ENCODE measurements at places on chromosomes 5 and 9. TPM values are rescaled to one million over a fixed set of nuclear protein-coding genes. Genes with fewer than 3 reads are reported as not detected.

Gene TRMO
- total RNA-seq: 14.5 TPM

Gene ADAMTS13
- 2.3 TPM for total RNA-seq

Gene SH3PXD2B
- 16.9 TPM for total RNA-seq

DNA sequence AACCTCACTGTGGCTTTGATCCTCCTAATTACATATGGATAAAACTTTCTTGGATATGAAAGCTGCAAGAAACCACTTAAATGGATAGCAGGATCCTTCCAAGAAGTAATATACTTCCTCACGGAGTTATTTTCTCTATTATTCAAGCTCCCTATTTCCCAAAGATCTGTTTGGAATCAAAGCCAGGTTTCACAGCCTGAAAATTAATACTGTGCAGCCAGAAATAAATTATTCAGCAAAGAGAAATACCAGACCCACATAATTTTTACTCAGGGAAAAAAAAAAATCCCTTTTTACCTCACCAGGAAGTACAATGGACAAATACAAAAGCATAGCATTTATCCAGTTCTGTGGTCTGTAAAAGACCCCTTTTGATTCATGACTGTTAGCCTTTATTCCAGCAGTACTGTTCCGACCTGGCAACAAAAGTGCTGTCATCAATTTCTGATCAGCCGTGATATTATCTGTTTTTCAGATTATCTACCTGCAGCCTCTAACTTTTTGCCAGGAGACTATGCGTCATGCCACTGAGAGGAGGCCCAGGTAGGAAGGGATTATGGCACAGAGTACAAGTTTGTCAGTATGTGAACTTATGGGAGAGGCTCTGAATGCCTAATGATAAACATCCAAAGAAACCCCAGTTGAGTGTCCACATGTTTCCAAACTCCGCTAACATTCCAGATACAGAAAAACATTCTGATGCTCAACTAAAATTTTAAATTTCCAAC, 57.0 kb downstream of the FBN2 start:
- no peak for DNase-seq
- no peaks in the 10 kb centered on the region for H3K4me1 ChIP-seq
- H3K27me3 ChIP-seq: no peaks in the 10 kb centered on the region
- H3K36me3 ChIP-seq: no peaks in the 10 kb centered on the region

DNA sequence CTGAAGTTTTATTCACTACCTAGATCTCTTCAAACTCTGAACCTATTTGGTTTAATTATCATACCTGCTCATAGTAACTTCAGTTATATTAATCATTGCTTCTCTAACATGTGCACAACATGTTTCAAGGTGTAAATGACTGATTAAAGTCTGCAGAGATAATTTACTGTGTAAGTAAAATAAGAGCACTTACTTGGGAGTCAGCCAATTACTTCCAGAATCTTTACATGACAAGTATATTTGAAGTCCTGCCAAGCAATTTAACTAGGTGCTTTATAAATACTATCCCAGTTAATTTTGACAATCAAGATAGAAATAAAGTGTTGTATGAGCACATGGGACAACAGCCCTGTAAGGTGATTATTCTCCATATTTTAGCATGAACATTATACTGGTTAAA, 109.9 kb downstream of the RFX3 start:
- no peak overlapping the region for H3K4me3 ChIP-seq
- no peaks in the 10 kb centered on the region for H3K36me3 ChIP-seq
- no peak overlapping the region for H3K27ac ChIP-seq
- no peaks in the 10 kb centered on the region for H3K4me1 ChIP-seq
- no peak for DNase-seq

DNA sequence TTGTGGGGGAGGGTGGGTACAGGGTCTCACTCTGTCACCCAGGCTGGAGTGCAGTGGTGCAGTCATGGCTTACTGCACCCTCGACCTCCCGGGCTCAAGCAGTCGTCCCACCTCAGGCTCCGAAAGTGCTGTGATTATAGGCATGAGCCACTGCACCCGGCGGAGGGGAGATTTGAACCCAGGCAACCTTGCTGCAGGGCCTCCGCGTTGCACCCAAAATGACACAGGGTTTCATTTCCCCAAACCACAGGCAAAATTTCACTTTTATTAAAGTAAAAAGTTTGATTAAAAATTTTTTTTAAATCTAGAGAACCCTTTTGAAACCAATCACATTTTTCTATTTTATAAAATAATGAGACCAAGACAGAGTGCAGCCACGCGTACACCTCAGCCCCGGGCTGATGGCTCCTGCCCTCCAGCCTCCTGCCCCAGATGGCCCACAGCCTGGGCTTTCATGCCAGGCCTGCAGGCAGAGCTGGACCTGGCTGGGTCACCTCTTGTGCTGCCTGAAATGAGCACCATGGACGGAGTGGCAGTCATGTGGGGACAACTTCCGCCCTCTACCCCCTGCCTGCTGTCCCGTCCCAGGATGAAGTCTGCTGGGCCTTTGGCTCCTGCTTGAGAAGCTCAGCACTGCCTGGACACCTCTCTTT, 30.5 kb downstream of the USP20 start:
- no peak for DNase-seq
- no peak overlapping the region for H3K27ac ChIP-seq
- no peaks in the 10 kb centered on the region for H3K27me3 ChIP-seq
- no peak overlapping the region for H3K4me3 ChIP-seq
- no peaks in the 10 kb centered on the region for H3K4me1 ChIP-seq

- no peaks in the 10 kb centered on the region for H3K36me3 ChIP-seq
- H3K27ac ChIP-seq: no peak overlapping the region
- H3K27me3 ChIP-seq: no peaks in the 10 kb centered on the region
Measured at GRCh38 chr9:81716409-81716808, 27.1 kb upstream of the TLE1 start.

DNA sequence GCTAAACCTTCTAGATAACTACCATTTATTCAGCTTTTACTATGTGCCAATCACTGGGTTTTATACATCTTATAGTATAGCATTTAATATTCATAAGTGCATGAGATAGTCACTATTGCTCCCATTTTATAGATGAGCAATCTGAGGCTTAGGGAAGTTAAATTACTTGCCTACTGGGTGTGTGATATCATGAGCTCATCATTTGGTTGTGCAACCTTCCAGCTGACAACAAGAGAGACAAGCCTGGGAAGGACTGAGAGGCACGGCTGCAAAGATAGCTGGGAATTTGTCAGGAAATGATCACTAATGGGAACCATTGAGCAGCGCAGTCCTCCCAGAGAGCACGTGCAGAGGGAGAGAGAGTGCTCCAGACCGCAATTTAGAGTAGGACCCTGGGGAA, 481.6 kb upstream of the KIF2A start:
- H3K4me3 ChIP-seq: no peak overlapping the region
- no peak overlapping the region for H3K27ac ChIP-seq
- DNase-seq: no peak
- no peaks in the 10 kb centered on the region for H3K27me3 ChIP-seq
- no peaks in the 10 kb centered on the region for H3K4me1 ChIP-seq

DNA sequence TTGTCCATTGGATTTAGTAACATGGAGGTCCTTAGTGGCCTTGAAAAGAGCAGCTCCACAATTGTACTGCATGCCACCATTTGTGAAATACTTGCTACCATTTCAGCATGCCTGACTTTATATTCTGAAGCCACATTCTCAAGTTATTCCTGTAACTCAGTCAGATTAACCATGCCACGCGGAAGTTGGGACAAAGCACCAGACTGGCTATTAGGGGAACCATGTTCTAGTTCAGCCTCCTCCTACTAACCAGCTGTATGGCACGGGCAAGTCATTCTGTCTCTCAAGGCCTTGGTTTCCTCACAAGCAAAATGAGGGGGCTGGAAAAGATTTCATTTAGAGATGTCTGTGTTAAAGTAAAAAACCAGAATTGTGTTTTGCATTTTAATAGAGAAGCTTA, 418.0 kb downstream of the PLK2 start:
- no peak overlapping the region for H3K4me3 ChIP-seq
- H3K36me3 ChIP-seq: no peaks in the 10 kb centered on the region
- no peaks in the 10 kb centered on the region for H3K27me3 ChIP-seq
- DNase-seq: no peak
- no peaks in the 10 kb centered on the region for H3K4me1 ChIP-seq
- H3K27ac ChIP-seq: no peak overlapping the region

DNA sequence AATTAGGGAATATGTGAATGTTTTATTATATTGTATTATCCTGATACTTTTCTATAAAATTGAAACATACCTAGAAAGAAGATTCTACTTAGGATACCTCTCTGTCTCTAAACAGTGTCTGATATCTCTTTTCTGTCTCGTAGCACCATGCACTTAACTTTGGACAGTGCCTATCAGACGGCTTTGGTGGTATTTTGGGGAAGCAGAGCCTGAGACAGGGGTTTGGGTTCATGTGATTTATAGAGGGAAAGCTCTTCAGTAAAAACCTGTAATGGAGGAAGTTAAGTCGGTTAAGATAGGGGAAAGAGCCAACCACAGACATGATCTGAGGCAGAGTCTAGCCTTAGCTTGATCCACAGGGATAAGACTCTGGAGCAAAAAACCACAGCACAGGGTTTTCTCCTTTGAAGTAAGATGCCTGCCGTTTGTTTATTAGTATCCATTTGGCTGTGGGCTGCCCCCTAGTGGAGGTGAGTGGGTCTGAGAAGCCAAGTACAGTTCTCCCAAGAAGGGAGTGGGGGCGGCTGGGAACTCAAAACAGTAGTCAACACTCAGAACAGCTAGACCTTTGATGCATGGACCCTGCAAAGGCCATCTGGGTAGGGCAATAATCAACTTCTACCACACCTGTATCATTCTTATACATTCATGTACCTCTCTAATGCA, 141.2 kb upstream of the ASTN2 start:
- H3K36me3 ChIP-seq: no peaks in the 10 kb centered on the region
- no peaks in the 10 kb centered on the region for H3K4me1 ChIP-seq

GRCh38 chr5:100854591-100854990, 48.5 kb downstream of the ST8SIA4 start:
- H3K36me3 ChIP-seq: no peaks in the 10 kb centered on the region
- H3K4me3 ChIP-seq: no peak overlapping the region
- H3K27ac ChIP-seq: no peak overlapping the region
- no peaks in the 10 kb centered on the region for H3K4me1 ChIP-seq

GRCh38 chr5:59034498-59035186, 451.8 kb downstream of the RAB3C start:
- peaks cover 11% of the 10 kb centered on the region for H3K4me1 ChIP-seq
- no peaks in the 10 kb centered on the region for H3K36me3 ChIP-seq
- DNase-seq: no peak
- H3K4me3 ChIP-seq: no peak overlapping the region

DNA sequence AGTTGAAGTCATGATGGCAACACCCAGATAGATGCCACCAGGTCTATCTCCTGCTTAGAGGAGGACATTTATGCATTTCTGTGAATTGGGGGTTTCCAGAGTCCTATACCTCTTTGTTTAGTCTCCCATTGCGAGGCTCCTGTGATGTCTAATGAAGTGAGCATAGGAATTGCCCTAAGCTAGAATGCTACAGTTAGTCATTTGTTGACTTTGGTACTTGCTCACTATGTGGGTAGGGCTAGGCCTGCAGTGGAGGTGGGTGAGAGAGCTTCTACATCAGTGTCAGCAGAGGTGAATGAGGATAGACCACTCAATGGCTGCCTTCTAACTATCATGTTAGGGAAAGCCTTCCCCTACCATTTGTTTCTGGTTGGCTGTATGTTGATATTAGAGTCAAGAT, 173.3 kb upstream of the POC5 start:
- no peaks in the 10 kb centered on the region for H3K27me3 ChIP-seq
- no peaks in the 10 kb centered on the region for H3K4me1 ChIP-seq
- no peaks in the 10 kb centered on the region for H3K36me3 ChIP-seq
- no peak overlapping the region for H3K4me3 ChIP-seq
- DNase-seq: no peak

DNA sequence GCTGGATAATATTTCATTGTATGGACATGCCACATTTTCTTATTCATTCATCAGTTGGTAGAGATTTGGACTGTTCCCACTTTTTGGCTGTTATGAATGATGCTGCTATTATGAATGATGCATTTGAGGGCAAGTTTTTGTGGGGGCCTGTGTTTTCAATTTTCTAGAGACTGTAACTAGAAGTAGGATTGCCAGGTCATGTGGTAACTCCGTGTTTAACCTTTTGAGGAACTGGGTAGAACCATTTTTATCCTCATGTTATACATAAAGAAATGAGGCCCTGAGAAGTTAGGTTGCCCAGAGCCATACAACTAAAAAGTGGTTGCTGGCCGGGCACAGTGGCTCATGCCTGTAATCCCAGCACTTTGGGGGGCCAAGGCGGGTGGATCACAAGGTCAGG, 22.4 kb upstream of the STRBP start:
- H3K4me3 ChIP-seq: no peak overlapping the region
- H3K27me3 ChIP-seq: no peaks in the 10 kb centered on the region
- H3K27ac ChIP-seq: no peak overlapping the region
- no peak for DNase-seq

DNA sequence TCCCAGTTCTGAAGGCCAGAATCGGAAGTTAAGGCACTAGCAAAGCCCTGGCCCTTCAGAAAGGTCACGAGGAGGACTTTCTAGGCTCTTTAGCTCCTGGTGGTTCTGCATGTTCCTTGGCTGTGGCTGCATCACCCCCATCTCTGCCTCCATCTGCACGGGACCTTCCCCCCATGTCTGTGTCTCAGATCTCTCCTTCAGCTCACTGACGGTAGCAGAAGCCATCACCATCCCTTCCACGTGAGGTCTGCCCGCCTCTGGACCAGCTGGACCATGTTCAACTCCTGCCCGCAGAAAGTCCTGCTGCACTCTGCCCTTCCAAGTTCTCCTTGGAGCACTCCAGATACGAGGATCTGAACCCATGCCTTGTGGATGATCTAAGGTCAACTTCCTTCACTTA, 242.9 kb upstream of the IRX1 start:
- no peaks in the 10 kb centered on the region for H3K27me3 ChIP-seq
- DNase-seq: no peak
- H3K4me3 ChIP-seq: no peak overlapping the region
- no peaks in the 10 kb centered on the region for H3K4me1 ChIP-seq
- H3K36me3 ChIP-seq: no peaks in the 10 kb centered on the region
- H3K27ac ChIP-seq: no peak overlapping the region

DNA sequence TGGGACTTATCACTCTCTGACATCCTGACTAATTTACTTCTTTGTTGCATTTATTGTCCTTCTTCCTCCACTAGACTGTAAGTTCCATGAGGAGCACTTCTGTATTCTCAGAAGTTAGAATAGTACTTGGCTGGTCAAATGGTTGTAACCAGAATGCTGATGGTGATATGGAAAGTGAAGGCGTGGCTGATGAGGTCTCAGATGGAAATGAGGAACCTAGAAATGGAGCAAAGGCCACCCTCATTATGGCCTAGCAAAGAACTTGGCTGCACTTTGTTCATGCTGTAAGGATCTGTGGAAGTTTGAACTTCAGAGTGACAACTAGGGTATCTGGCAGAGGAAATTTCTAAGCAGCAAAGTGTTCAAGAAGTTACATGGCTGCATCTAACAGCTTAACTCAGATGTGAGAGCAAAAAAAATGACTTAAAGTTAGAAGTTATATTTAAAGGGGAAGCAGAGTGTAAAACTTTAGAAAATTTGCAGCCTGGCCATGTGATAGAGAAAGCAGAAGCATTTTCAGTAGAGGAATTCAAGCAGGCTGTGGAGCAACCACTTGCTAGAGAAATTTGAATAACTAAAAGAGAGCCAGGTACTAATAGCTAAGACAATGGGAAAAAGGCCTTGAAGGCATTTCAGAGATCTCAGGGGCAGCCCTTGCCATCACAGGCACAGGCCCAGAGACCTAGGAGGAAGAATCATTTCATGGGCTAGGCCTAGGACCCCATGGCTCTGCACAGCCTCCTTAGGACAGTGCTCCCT, 14.9 kb upstream of the SLC22A5 start:
- no peak overlapping the region for H3K4me3 ChIP-seq
- no peak overlapping the region for H3K27ac ChIP-seq
- H3K27me3 ChIP-seq: no peaks in the 10 kb centered on the region
- H3K36me3 ChIP-seq: no peaks in the 10 kb centered on the region
- no peak for DNase-seq
- no peaks in the 10 kb centered on the region for H3K4me1 ChIP-seq

Data from body of pancreas (tissue), 4 donors.